Stimulated activated CD8-positive, alpha-beta memory T cell treated with anti-CD3 and anti-CD28 coated beads, Interleukin-4, amount 100 ng/mL, for 1 hour (primary cell): ENCODE measurements at places on chromosomes 11 and 22.

- DNase-seq, result no peak
These were observed 76.0 kb downstream of the EIF3M start for GRCh38 chr11:32659672-32660071.

DNA sequence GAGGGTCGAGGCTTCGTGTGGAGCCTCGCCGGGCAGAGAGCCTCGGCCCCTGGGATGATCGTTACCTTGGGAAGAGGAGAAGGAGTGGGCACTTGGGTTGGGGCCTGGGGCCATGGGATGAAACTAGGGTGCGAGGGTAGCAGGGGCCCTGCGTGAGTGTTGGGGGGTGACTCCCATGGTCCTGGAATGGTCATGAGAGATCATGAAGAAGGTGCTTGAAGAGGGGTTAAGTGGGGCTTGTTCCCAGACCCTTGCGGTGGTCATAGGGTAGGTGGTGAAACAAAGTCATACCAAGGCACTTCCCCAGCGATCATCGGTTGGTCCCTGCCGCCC, 284 bp downstream of the CCS start:
- DNase-seq, result no peak

DNA sequence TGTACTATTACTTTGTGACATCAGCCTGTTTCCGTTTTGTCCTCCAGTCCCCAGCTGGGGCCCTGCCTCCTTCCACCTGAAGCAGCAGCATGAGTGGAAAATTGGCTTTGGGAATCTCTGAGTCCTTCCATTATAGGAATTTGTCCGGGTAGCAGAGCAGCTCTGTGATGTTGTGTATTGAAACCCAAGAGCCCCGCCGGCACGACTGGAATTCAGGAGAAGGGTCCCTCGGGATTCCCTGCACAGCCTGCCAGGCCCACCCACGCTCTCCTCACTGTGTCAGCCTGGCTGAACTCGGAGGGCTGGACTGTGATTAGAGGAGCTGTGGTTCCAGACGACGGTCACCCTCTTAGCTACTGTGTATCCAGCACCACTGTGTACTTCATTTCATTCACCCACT, 18.8 kb upstream of the TSPAN18 start:
- no peak for DNase-seq

DNA sequence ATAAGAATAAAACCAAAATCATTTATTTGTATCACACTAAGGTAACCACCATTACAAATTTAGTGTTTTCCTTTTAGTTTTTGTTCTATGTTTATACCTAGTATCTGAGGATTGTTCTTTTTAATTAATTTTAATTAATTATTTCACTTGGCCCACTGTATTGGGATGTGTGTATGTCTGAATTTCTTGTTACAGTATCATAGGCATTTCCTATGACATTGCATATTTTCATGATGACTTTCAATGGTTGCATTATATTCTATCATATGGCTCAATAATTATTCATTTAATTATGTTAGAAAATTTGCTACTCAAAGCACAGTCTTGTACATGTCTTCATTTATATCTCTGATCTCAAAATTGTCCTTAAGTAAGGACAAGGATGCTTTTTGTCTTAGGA, 41.0 kb downstream of the C11orf71 start:
- DNase-seq, result no peak

DNA sequence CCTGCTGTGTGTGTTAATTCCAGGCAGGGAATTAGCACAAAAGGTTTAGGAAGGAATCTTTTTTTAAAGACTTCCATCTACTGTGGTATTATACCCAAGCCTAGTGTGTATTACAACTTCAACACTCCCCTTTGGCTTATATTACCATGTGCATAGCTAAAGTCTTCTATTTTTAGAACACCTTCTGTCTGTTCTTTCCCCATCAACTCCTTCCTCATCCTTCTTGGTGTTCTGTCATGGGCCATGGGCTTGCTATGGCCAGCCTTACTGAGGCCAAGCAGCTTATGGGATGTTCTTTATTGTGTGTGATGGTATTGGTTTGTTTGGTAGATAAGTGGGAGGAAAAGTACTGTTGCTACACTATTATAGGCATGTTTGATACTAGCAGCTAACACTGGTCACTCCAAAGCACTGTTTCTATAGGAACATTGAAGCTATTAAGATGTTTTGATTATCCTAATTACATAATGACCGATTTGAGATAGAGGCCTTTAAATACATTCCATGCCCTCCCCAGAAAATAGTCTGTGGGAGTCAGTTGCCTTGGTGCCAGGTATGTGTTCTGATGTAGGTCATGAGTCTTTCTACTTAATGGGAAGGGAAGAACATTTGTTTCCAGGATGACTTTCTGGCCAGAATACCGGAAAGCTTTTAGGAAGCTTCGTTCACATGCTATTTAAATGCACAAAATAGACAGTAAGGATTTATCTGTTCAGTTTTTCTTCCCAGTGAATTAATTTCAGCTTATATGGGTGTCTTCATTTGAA, 16.5 kb downstream of the MCAM start:
- no peak for DNase-seq

DNA sequence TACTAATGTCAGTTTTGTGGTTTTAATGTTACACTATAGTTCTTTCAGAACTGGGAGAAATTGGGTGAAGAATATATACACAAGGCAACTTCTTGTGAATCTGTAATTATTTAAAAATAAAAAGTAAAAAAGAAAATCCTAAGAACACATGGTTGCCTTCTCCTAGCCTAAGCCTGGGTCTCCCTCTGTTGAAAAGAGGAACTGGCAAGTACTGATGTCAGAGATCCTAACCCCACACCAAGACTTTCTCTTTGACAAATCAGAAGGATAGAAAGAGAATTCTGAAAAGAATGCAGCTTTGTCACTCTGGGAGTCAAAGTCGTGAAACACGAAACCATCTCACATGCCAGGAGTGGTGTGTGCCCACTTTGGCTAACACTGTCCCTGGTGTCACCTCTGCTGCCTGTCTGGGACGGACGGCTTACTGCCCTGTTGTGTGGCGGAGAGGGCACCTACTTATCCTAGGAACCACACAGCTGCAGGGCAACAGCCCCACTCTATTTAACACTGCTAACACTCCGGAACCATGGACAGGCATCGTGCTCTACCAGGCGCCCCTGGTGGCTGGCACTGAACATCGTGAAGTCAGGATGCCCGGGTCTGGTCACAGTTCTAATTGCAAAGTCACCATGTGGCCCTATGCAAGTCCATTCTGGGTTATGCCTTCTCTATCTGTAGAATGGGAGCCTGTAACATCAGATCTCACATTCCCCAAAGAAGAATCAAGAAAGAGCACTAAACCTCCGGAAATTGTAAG, 108.7 kb upstream of the CD82 start:
- DNase-seq, result no peak

DNA sequence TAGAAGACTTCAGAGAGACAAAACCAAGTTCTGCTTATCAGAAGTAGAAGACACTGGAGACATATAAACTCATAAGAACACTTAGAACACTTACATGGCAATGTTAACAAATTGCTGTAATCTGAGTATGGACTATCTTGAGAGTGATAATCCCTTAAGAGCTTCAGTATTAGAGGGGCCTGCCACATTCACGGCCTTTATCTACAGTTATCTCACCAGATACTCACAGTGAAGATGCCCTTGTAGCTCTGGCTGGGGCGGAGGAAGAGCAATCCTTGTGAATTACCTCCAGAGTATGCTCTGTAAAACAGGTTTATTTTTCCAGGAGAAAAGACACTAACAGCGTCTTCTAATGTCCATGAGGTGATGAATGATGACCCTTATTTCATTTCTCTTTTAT, 762.8 kb downstream of the FAM181B start:
- DNase-seq, result no peak

GRCh38 chr11:70338594-70338993, 59.7 kb upstream of the CTTN start:
- no peak for DNase-seq

DNA sequence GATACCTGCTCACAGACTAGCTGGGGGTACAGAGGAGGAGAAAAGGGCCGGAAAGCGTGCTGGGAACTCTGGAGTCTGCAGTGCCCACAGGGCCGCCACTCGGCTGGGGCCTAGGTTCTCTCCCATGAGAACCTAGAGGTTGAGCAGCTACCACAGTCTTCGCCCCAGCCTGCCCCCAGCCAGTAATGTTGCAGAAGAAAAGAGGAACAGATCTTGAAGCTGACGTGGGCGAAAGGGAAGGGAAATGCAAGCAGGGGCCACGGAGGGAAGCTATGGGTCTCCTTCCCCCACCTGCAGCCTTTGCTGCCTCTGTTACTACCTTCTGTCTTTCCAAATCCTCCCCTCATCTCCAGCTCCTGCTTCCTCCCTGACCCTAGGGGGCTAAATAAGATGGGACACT, 28.8 kb upstream of the P2RY2 start:
- DNase-seq, result no peak

DNA sequence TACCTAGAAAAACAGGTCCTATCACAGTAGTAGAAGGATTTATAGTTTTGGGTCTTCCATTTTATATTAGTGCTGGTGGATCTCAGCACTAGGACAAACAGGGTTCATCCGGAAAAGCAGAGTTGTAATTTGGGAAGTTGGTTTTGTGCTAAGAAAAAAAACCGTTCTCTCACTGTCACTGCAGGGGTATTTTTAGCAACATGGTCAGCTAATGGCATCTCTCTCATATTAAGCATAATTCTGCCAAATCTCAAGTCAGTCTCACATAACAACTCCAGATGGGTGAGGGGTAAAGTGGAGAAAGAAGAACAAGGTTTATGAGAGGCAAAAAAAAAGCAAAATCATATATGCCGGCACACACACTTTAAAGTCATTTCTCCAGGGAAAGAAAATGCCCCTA, 51.6 kb upstream of the GDPD4 start:
- no peak for DNase-seq

GRCh38 chr11:57134284-57134683, 47.5 kb upstream of the LRRC55 start:
- DNase-seq, result no peak

DNA sequence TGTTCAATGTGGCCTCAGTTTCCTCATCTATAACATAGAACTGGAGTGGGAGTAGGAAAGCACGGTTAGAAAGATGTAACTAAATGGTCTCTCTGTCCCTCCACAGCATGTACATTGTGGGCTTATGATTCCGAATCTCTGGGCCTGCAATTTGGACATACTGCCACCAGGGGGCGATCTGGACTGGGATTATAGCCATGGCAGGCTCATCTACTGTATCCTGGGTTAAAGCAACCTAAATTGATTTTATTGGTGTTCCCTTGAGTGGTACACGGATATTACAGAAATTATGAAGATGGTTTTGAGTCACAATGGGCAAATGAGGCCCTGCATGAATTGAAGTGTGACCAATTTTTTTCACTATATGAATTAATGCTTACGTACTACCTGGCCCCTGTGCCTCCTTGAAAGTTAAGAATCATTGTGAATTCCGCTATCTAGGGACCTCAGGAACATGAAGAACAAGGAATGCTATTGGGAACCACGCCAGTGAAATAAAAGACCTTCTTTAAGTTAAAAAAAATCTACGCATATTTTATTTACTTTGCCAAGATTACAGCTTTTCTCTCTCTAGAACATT, 32.9 kb downstream of the TST start:
- no peak for DNase-seq
